HuH-7.5 (cell line): ENCODE measurements at places on chromosomes 12 and 14.

- DNase-seq = no peak
Observed at GRCh38 chr14:99475179-99475578, 5.5 kb downstream of the SETD3 start.

DNA sequence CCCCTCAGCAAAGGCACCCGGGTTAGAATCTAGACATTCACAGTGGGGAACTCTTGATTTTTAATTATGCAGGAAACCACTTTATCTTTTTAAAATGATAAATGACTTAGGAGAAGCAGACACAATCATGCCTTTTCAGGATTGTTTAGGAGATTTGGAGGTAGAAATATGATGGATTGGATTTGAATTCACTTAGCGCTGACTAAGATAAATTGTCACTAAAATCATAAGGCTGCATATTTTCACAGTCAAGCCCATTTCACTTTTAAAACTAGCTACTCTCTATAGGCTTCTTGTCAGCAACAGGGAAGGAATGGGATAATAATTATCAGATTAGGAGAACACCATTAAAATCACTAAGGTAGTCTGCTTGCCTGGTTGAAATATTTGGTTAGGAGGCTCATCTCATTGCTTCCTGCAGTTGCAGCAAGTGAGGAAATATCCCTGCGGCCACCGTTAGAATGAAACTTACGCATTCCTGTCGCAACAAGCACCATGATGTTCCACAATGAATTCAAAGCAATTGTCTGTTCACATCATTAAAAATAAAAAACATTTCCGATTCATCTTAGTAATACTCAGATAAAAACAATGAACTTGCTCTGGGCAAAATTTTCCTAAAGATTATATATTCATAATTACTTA is 31.9 kb downstream of the DACT1 start:
- no peak for DNase-seq

DNA sequence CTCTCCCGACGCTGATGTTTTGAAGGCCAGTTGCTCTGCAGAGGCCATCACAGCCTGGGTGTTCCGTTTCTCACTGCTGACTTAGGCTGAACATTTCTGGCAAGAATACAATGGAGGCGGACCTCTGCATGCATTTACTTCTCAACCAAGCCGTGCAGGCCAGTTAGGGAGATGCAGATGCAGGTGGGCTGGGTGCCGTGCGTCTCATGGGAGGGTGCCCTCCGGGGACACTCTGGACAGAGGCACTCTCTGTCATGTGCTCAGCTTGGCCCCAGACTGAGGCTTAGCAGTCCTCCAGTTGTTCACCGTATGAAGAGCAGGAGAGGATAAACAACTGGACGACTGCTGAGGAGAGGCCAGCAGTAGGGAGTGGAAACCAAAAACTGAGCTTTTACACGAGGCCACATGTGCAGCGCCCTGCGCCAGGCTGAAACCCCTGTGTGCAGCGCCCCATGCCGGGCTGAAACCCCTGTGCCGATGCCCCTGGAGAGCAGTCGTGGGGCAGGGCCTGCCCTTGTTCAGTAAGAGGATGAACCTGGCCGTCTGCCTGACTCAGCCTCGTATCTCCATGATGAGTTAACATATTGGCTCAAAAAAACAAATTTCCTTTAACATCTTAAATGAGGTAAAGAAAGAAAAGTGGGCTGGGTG is 32.3 kb downstream of the DDX51 start:
- DNase-seq = no peak

DNA sequence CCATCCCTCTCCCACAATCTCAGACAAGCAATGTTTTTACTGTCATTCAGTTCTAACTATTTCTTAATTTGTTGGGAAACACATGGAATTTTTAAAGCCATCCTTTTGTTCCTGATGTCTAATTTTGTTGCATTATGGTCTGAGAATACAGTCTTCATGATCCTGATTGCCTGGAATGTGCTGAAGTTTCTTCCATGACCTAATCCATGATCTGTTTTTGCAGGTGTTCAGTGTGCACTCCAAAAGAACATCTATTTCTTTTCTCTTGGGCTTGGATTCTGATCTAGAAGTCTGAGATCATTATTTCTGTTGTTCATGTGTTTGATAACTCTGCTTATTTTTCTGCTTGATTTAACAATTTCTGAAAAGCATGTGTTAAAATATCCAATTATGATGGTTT is 43.2 kb upstream of the PHC1 start:
- no peak for DNase-seq

DNA sequence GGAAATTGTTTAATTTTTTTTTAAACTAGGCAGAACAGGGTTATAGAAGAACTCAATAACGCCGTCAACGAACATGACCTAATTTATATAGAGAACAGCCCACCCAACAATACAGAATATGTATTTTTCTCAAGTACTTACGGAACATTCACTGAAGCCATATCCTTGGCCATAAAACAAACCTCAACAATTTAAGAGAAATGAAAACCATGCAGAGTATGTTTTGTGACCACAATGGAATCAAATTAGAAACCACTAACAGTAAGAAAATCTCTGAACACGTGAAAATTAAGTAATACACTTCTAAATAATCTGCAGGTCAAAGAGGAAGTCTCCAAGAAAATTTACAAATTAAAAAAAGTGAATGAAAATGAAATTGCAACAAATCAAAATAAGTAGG is 9.4 kb downstream of the SART3 start:
- DNase-seq = no peak

DNA sequence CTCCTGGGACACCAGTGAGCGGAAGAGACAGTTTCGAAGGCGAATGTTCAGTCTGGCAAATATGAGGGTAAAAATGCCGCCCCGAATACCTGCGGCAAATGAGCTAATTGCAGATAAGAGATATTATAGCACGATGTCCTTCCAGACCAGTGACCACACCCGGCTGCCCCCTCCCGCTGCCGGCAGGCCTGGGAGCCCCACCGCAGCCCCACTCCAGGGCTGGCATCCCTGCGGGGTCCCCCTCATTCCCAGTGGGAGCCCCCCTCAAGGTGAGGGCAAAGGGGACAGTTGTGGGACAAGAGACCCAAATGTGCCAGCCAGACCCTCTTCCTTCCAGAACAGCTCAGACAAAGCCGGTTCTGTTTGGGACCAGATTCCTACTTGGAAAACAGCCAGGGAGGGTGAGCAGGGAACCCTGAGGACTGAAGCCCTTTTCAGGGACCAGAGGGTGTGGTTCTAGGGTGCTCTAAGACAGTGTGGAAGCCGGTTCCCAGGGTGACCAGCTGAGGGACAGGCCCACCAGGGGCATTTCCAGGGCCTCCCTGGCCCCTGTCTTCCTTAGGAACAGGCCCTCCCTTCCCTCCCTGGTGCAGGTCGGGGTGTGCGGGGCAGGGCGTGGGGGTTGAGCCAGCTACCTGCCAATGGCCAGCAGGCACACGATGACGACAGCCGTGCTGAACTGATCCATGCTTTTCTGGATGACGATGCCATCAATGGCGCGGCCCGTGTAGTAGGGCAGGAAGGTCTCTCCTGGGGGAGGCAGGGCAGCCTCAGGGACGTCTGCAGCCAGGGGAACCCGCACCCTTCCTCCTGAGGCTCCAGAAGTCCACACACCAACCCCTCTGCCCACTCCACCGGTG is 16.2 kb downstream of the ABCB9 start:
- DNase-seq = no peak

DNA sequence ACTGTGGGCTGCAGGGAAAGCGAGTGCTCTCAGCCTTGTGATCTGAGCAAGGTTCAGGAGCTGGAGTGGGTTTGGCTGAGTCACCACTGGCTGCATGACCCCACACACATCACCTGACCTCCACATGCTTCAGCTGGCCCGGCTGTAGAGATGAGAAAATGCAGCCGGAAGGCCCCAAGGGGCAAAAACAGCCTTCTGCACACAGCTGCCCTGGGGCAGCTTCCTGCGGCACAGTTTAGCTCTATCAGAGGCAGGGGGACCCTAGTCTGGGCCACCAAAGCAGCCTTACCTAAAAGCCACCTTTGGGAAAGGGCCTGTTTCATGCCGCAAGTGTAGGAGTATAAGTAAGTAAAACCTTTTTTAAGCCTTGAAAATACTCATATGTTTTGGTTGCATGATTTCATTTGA is 123.3 kb downstream of the SSPN start:
- DNase-seq = peak; percentile 31

DNA sequence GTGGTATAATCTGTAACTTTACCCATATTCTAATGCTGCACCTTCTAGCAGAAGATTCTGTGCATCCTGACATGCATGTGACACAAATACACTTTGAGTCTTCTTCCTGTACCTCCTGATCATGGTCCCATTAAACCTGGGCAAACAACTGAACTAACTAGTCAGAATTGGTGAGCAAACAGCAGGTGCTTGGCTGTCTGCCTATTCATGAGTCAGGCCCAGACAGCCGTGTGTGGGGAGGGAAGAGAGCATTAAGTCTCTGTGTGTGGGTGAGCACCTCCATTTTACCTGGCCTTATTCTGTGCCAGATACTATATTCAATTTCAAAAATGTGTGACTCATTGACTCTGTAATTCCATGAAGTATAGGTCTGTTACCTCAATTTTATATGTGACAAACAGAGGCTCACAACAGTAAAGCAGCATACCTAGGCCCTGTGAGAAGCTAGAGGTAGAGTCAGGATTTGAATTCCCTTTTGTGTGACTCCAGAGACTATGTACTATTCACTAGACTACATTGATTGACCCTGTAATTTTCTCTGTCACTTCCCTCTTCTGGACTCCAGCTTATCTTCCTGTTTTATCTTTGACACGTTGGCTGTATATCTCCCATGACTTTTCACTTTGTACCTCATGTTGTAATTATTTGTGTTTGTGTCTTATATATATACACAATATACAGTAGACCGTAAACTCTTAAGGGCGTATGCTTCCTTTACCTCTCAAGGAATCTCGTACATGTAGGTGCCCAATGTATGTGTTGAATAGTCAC is 32.2 kb downstream of the SUSD6 start:
- DNase-seq = peak; percentile 38

- DNase-seq = peak; percentile 29
Observed at GRCh38 chr12:100128512-100128908, 14.2 kb downstream of the BLTP3B start.

- DNase-seq = no peak
Observed at GRCh38 chr14:89058697-89059096, 234.2 kb downstream of the TTC8 start.

DNA sequence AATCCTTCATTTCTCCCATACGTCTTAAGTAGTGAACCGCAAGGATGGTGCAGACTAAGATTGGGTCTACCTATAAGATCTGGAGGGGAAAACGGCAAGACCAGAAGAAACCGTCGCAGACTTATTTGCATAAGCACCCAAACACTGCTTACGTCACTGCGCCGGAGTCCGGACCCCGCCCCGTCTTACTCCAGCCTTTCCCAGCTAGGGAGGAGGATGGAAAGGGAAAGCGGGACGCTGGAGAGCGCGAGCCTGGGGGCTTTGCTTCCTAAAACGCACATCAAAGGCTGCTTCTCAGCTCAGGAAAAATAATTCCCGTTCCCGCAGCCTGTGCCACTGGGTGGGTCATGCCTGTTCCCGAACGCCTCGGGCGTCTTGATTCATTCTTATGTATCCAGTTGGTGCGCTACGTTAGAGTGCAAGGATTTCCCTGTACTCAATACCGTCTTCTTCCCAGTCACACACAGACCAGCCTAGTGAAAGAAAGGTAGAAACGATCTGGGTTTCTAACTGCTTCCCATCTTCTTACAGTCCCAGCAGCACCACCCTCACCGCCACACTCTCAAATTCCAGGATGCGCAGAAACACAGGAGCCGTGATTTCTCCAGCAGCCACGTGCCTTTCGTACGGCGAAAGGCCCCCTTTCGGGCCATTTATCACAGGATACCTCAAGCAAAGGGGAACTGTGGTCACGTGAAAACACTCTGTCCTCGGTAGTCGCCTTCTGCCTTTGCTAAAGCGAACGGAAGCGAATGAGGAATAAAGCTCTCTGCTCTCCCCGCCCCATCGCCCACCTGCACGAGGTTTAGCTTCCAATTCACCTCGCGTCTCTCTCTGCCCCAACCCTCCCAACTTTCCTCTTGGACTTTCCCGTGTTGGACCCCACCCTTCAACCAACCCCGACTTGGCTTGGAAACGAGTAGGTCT is 1.1 kb downstream of the SLC6A15 start:
- peak; percentile 35 for DNase-seq

GRCh38 chr12:111664961-111665865 is 20.5 kb downstream of the BRAP start:
- DNase-seq = no peak

DNA sequence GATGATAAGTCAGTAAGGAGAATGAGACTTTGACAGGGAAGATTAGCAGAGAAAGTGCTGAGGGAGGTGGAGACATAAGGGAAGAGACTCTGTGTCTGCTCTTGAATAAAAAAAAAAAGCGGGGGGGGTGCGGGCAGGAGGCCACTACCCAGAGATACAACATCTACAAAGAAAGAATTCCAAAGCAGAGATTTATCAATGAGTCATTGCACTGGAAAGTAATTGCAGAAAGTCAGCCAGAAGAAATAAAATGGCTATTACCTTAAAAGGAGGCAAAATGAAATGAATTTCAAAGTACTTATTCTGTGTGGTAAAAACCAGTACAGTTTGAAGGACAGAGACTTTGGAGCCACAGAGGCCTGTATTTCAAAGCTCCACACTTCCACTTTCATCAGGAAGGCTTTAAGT is 267.1 kb upstream of the PRKD1 start:
- no peak for DNase-seq

GRCh38 chr14:92586963-92587699 is 73.5 kb downstream of the RIN3 start:
- no peak for DNase-seq

GRCh38 chr14:56195223-56195622 is 77.0 kb downstream of the PELI2 start:
- no peak for DNase-seq

- DNase-seq = no peak
Observed at GRCh38 chr12:62846491-62846890, 88.5 kb downstream of the PPM1H start.

- no peak for DNase-seq
Observed at GRCh38 chr14:93548102-93548843, 117.5 kb downstream of the UNC79 start.

GRCh38 chr12:15556411-15557102 is 232.6 kb downstream of the EPS8 start:
- DNase-seq = no peak

- no peak for DNase-seq
Observed at GRCh38 chr14:53494587-53494986, 341.5 kb upstream of the DDHD1 start.
